ENCODE measurements at places on chromosomes 2 and 18.

- DNase-seq, result no peak
Observed at GRCh38 chr2:132429941-132430573, 13.5 kb downstream of the GPR39 start.

DNA sequence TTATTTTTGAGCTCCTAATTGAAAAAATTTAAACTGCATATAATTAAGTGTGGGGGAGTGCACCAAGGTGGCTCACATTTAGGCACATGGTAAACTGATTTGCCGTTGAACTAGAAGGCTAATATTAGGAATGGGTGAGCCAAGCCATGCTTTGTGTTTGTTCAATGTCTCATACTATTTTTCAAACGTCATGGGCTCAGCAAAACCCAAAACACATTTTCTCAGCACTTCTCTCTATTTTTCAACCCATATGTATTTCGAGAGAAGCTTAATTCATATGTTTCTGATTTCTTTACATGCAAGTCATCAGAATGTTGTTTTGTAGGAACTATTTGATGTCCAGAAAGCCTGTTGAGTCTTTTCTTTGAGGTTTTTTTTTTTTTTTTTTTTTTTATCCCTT is 291.2 kb downstream of the TCF4 start:
- DNase-seq, result no peak

DNA sequence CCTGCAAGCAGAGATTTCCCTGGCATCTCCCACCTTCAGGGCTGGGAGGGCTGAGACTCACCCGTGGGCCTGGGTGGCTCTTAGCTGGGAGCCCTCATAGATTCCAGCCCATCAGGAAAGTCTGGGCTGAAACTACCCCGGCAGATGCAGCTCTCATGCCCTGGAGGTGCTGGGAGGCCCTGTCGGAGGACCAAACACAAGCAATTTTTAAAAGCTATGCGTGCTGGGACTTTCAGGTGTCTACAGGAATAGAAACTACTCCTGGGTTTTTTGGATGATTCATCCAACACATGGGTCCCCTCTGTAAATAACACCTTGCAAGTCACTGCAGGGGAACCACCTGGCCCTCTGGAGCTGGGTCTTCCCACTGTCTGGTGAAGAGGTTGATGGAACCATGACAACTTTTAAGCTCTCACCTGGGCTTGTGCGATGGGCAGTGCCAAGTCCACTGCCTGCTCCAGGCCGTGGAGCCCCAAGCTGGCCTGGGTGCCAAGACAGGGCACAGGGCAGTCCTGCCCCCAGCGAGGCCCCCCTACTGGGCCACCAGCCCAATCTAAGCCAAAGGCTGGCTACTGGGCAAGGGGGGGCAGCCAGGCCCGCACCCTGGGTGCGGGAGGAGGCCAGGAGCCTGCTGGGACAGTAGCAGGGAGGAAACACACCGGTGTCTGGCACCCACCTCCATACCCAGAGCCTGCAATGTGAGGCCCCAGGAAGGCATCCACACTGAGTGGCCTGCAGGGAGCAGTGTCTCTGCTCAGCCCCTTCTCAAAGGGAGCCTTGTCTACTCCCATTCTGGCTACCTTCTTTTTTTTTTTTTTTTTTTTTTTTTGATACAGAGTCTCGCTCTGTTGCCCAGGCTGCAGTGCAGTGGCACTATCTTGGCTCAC is 1.1 kb upstream of the GPR55 start:
- no peak for DNase-seq

DNA sequence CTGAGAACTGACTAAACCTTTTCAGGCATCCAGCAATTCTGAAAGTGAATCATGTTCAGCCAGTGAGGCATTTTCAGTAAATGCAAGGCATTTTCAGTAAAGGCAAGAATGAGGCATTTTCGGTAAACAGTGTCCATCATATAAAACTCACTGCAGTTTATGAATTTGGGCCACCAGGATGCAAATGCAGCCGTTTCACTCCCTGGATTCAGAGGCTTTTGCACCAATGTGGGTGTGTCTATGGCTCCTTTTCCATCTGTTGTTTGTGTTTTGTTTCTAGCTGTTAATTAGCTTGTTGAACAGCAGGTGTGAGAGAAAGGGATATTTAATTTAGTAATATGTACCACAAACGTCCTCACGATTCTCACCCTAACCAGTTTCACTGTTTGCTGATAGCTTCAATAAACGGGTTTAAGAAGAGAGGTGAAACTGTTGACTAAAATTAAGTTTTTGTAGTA is 116.3 kb upstream of the PGAP1 start:
- DNase-seq, result no peak

- no peak for DNase-seq
Observed at GRCh38 chr2:69499966-69500365, 62.7 kb upstream of the NFU1 start.

DNA sequence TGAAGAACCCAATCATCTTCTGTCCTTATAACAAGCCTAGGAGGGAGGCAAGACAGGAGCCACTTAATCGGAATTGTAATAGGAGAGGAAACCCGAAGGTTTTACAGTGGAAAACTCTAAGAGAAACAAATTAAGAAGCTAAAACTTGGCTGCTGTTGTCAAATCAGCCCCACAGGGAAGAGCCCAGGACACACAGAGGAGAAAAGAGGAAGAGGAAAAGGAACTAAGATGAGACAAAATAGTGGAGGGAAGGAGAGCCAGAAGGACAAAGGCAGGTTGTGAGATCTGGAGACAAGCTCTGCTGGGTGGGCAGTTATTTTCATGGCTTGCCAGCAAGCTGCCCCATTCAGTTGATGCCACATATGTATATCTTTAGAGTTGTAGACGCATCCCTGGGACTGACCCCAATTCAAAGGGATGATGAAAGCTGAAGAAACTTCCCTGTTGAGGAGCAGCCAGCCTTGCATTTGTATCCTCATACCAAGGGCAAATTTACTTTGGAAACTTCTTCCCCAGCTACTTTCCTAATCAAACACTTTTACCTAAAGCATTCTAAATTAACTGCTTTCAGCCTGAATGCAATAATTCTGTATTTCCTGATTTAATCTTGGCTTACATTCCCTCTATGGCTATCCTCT is 499.8 kb upstream of the MEIS1 start:
- no peak for DNase-seq

DNA sequence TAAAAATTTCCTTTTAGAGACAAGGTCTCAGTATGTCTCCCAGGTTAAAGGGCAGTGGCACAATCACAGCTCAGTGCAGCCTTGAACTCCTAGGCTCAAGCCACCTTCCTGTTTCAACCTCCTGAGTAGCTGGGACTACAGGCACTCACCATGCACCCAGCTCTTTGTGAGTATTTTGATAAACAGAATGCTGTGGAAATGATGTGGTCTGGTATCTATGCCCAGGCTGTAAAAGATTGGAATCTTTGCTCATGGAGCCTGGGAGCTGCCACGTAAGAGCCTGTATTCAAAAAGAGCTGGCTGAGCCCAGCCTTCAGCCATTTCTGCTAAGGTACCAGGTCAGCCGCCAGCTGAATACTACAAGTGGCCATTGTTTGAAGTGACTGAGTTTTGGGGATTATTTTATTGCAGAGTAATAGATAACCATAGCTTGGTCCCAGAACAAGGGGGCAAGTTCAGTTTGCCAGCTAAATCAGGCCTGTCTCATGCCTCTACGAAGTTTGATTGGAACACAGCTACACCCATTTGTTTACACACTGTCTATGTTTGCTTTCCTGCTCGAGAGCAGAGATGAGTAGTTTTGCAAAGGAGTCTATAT is 21.3 kb upstream of the ARL5A start:
- no peak for DNase-seq

GRCh38 chr2:148586522-148587128 is 57.9 kb upstream of the EPC2 start:
- DNase-seq, result no peak

DNA sequence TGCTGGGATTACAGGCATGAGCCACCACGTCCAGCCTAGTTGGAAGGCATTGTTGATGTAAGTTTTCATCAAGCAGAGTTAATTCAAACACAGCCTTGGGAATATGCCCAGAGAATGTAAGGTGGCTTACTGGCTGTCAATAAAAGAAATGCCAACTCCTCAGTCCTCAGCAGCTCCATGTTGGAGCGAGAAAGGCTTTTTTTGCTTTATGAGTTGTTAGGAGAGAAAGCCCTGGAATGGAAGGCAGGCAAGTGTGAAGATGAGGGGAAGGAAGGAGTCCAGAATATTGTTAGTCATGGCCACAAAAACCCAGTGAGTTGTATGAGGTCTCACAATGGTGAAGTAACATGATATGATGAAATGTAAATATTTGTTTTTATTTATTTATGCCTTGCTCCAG is 57.1 kb downstream of the MAP4K4 start:
- DNase-seq, result no peak

- DNase-seq, result no peak
Observed at GRCh38 chr18:28045176-28045810, 131.6 kb downstream of the CDH2 start.

DNA sequence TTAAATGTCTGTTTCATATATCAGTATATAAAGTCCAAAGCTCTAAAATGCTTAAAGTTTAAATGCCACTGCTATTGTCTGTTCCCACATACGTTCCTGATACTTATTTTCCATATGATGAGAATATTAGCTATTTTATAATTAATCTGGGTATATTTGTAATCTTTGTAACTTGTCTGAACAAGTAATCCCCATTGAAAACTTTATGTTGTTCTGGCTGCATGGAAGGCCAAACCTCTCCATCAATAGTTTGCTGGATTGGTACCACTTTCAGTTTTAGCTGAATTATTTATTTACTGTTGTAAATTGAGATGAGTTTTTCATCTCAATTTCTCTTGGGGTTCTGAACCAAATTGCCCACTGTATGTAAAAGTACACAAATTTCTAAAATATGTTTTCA is 1.5 kb downstream of the MBD5 start:
- DNase-seq, result no peak

DNA sequence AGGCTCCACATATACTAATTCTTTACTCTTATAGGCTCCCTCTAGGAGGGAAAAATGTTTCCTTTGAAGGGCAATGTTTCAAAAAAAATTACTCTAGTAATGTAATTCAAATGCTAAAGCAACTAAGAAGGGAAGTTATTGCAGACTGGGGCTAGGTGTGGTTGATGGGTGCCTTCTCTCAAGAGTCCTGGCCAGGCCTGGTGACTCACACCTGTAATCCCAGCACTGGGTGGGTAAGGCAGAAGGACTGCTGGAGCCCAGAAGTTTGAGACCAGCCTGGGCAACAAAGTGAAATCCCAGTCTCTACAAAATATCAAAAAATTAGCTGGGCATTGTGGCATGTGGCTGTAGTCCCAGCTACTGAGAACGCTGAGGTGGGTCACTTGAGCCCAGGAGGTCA is 31.2 kb upstream of the CDKL4 start:
- DNase-seq, result no peak

GRCh38 chr2:50748671-50749070 is 283.3 kb downstream of the NRXN1 start:
- no peak for DNase-seq

GRCh38 chr2:2102866-2103653 is 228.0 kb downstream of the MYT1L start:
- no peak for DNase-seq

DNA sequence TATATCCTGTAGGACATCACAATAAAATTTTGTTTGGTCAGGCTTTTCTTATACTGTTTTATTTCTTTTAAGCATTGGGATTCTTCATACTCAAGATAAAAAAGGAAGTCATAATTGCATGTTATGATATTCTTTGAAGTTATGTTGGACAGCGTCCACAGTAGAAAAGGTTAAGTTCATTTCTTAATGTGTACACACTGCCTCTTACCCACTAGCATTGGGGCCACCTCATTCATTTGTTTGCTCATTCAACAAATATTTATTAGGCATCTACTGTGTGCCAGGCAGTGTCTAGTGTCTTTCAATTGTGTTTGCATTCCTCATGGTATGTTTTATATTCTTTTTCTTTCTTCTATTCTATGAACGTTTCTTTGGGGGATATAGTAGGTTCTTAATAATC is 70.2 kb downstream of the PTPRM start:
- peak; percentile 47 for DNase-seq

GRCh38 chr18:40168026-40168425 is 1787.0 kb upstream of the PIK3C3 start:
- DNase-seq, result no peak

DNA sequence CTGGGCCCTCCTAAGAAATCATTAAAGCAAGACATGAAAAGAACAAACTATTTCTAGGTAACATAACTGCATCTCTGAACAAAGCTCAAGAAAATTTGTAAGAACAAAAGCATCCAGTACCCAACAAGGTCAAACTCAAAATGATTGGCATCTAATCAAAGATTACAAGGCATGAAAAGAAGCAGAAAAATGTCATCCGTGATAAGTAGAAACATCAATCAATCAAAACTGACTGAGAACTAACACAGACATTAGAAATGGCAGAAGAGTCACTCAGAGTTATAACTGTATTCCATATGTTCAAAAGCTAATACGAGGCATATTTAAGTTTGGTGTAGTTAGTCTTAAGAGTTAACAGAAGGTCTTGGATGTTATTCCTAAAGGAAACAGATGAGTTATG is 80.9 kb downstream of the VWA3B start:
- DNase-seq, result no peak

DNA sequence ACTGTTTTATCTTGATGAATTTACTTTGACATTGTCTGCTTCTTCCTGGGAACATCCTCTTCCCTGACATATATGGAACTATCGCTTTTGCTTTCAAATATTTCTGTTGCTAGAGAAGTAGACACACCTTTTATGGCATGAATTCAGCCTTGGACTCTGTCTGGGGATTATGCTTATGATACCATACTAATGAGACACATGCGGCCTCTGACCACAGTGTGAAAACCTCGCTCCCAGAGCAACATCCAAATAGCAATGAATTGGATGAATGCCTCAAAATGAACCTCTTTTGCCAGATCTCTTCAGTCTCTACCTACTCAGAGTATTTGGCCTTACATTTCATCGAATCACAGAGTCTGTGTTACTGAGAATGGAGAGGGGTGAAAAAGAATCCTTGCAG is 70.9 kb downstream of the PIEZO2 start:
- peak; percentile 21 for DNase-seq

DNA sequence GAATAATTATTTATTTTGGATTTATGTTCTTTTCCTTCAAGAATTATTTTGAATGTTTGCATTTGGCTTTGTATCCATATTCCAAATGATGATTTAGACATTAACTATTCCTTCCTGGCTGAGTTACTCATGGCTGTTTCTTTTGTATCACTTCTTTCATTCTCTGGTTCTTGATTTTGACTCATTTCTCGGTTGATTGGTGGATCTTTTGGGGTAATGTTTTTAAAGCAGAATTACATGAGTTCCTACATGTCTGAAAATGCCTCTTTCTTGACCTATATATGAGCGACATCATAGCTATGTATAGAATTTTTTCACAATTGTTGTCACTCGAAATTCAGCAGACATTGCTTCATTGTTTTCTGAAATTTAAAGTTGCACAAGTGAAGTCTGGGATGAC is 39.5 kb downstream of the CYP26B1 start:
- no peak for DNase-seq

- no peak for DNase-seq
Observed at GRCh38 chr2:39395313-39395712, 41.8 kb downstream of the MAP4K3 start.
